ENCODE measurements at places on chromosomes 2 and 18. TPM values are rescaled to one million over a fixed set of nuclear protein-coding genes. Genes with fewer than 3 reads are reported as not detected.

The CHST9 gene
- not detected for total RNA-seq

The HOXD12 gene
- not detected for total RNA-seq

The MATN3 gene
- total RNA-seq, result 11.4 TPM

The POTEC gene
- not detected for total RNA-seq

The ANKRD62 gene
- not detected for total RNA-seq

The ACAA2 gene
- 56.2 TPM for total RNA-seq

The DOK1 gene
- total RNA-seq, result 4.1 TPM

The MDH1B gene
- 1.1 TPM for total RNA-seq

The SCLY gene
- 21.6 TPM for total RNA-seq

The FOXI3 gene
- total RNA-seq, result not detected

The FRZB gene
- 0.07 TPM for total RNA-seq

The CD226 gene
- total RNA-seq, result 0.08 TPM

The DLGAP1 gene
- not detected for total RNA-seq

The TBR1 gene
- total RNA-seq, result 0.03 TPM

The STON1 gene
- 0.38 TPM for total RNA-seq

The LOXHD1 gene
- total RNA-seq, result not detected

The TMEM182 gene
- 3.7 TPM for total RNA-seq

The KCNF1 gene
- 44.6 TPM for total RNA-seq

The RAB27B gene
- total RNA-seq, result 9.0 TPM

The ZAP70 gene
- not detected for total RNA-seq

The HADHA gene
- 133 TPM for total RNA-seq

The PSMA8 gene
- not detected for total RNA-seq

The SLC5A7 gene
- not detected for total RNA-seq

The RAB10 gene
- total RNA-seq, result 248 TPM

The IL1RN gene
- 0.38 TPM for total RNA-seq

The SH2D6 gene
- total RNA-seq, result 0.62 TPM

The NCKAP1 gene
- total RNA-seq, result 109 TPM

The KRTCAP3 gene
- 0.39 TPM for total RNA-seq

Measured in A549 treated with GW870086 at 1 μM for 4 hours (cell line).